ENCODE measurements at places on chromosomes 4 and X.

- peak; percentile 90 for DNase-seq
Measured at GRCh38 chr4:124712372-124713184, at the start of gene ANKRD50. Gene ANKRD50, minus strand, starts transcription at chr4:124712732. Its CDS starts 2,221 bp downstream, at chr4:124710511.

- no peak for DNase-seq
Measured at GRCh38 chr4:99024481-99025275, 29.2 kb downstream of the METAP1 start.

DNA sequence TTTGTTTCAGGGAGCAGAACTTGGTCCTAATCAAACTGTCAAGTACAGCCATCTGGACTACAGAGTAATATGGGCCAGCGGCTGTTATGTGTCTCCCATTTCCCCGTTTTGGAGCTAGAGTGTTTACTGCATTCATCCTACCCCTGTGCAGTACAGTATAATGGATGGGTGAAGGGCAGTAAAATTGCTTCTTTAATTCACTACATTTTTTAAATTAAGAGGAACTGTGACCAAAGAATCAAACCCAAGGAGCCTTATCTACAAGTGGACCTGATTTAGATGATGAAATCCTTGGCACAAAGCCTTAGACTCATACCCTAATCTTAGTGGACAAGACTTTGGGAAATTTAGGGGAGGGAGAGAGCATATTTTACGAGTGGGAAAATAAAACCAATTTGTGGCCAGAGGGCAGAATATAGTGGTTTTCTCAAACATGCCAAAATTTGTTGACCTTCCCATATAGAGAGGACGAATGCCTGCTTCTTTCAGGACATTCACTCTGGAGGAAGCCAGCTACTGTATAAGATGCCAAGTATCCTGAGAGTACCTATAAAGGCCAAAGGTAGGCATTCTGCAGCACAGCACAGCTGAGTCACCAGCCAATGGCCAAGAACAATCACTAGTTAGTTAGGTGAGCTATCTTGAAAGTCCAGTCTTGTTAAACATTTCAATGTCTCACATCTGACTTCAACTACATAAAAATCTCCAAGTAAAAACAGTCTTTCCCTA is 253.8 kb upstream of the KCNIP4 start:
- no peak for DNase-seq

DNA sequence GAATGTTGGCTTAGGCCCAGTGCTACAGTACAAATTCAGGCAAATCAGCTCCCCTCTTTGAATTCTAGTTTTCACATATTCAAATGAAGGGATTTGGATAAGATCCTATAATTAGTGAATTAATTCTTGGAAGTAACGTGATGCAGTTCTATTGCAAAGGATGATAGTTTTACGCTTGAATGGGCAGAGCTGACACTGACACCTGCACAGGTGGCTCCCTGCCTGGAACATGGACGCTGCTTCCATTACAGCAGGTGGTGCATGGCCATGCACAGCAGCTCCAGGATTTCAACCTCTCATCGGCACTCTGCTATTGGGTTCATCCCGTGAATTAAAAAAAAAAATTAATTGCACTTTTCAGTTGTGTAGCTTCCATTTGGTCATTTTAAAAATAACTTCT is 28.4 kb upstream of the RPS6KA6 start:
- DNase-seq: no peak

- DNase-seq: no peak
Measured at GRCh38 chr4:175927121-175927520, 115.1 kb upstream of the GPM6A start.
